ENCODE measurements at places on chromosomes 2 and 18.

GRCh38 chr18:34857320-34857719 is 147.2 kb downstream of the DTNA start:
- DNase-seq: no peak

DNA sequence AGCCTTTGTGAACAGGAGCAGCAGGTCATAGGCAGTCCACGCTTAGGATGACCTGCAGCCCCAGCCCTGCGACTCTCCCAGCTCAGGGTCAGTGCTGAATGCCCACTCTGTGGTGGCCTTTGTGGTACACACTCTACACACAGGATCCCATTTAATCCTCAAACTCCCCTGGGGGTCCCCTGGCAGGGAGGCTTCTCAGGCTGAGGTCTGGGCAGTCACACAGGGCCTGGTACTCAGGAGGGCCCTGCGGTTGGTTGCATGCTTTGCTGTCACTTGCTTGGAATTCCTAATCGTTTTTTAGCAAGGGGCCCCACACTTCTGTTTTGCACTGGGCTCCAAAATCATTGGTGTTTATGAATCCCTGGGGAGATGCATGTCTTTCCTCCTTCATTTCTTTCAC is 113.0 kb downstream of the EML6 start:
- DNase-seq: no peak

- DNase-seq: no peak
Measured at GRCh38 chr2:25714740-25715139, 41.4 kb upstream of the DTNB start.

DNA sequence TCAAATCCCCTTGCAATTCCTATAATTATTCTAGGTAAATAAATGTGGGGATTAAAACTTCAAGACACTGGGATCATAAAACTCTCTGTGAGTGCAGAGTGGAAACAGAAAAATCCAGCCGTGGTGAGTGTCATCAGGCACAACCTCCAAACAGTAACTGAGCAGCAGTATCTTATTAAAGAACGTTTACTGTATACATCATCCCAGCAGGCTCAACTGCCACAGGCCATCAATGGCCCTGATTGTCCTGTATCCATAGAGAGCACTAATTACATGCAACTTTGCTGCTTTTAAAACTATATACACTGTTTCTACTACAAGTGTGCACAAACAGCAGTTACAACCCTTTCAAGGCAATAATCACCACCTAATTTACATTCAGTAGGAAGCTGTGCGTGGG is 23.9 kb downstream of the GAREM1 start:
- no peak for DNase-seq

DNA sequence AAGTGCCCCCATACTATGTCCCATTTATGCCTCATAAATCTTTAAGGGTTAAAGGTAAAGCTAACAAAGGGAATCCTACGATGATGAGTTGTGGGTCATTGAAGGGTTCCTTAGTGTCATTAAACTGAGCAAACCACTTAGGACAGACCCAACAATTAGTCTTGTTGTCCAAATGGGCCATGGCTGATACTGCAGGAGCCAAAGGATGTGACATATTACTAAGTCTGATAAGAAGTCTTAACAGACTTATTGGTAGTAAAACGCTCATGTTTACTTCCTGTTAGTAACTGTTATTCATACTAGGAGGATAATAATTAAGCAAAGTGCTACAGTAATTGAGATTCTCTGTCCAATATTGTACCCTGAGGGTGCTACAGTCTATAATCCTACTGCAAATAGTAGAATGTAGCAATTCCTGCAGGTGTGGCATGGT is 96.8 kb downstream of the PTPN4 start:
- no peak for DNase-seq

DNA sequence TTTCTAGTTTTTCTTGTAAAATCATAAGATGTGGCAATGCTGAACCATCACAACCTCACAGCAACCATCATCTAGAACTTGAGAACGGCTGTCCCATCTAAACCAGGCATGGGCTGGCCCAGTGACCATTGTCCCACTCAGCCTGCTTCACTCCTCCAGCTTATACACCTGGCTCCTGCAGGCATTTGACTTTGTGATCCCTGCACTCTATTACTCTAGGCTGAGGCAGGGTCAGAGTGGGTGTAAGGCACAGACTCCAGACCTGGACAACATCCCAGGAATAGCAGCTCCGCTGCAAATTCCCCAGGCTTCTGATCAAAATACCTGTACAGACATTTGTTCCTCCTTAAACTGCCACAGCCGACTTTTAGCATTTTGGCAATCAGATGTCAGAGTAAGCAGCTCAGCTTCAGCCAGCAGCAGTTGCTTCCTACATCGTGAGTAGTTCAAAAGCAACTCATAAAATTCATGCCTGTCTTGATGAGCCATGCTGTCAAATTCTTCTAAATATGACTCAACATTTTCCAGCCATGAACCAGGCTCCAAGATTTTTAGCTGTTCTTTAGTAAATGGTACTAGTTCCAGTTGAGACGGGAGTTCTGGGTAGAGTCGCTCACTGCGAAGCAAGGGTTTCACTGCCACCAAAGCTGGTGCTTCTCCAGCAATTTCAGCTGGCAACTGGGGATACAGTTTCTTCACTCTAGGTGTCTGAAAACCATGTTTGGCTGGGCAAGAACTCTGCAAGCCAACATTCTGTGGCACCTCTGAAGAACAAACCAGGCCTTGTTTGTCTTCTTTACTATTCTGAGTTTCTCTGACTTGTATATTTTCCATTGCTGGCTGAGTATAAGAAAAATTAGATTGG is 12.8 kb downstream of the EPG5 start:
- DNase-seq: no peak

GRCh38 chr2:104945121-104945520 is 91.2 kb downstream of the POU3F3 start:
- no peak for DNase-seq

- no peak for DNase-seq
Measured at GRCh38 chr18:38520786-38521185, 955.2 kb upstream of the CELF4 start.
